ENCODE measurements at places on chromosomes 4 and X. TPM values are rescaled to one million over a fixed set of nuclear protein-coding genes. Genes with fewer than 3 reads are reported as not detected.

TACC3 gene
- total RNA-seq, result 17.2 TPM

SSX3 gene
- not detected for total RNA-seq

RHOXF2B gene
- total RNA-seq, result not detected

SAGE1 gene
- not detected for total RNA-seq

DNA sequence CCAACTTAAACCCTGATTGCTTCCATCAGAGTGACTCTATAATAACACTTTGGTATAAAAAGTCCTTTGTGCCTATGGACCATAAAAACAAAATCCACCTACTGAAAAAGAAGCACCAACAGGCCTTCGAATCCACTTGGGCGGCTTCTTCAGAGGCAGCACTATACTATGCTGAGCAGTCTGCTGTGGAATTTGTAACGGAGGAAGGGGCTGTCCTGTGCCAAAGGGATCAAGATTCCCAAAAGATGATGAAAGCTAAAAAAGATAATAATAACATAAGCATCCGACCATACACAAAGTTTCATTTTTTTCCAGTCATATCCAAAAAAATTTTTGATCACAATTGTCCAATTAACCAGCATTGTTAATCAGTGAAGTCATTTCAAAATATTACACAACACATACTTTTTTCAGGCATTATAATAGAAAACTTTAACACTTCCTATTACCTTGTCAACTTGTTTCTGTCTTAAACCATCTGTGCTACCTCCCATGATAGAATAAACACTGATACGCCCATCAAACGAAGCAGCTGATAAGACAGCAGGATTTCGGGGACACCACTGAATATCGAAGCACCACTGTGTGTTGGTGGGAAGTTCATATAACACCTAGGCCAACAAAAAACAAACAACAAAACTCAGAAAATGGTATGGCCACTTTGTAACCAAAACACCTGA, 24.1 kb downstream of the SEC31A start:
- DNase-seq, result no peak

DNA sequence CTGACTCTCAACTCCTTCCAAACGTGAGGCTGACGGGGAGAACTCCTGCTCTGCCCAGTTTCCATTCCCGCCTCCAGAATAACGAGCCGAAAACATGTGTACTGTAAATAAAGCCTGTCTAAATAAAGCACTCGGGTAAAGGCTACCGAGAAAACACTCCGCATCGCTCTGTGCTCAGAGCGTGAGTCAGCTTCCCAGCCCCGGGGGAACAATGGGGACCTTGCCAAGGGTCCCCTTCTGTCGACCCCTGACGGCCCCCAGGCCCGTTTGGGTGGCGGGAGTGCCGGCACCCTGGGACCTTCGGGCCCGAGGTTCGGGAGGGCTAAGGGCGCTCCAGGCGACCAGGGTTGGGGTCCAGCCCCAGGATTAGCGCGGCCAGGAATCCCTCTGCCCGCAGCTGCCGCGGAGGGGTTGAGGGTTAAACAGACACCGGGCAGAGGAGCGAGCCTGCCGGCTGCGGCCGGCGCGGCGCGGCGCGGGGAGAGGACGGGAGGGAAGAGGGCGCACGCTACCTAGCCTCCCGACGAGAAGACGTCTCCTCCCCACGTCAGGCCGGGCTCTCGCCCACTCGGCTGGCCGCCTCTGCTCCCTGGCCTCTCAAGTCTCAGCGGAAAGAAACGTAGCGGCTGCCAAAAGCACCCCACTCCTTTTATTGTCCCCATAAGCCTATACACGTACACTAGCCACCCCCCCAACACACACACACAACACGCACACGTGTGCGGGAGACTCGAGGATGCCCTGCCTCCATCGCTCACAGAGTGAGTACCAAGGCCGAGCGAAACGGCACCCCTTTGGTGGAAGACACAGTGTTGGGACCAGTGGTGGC, 85.5 kb downstream of the BCOR start:
- DNase-seq, result peak; percentile 56

GRCh38 chrX:19842542-19842941, 44.9 kb downstream of the SH3KBP1 start:
- no peak for DNase-seq

- DNase-seq, result no peak
Observed at GRCh38 chrX:66142351-66142750, 21.7 kb upstream of the HEPH start.

- no peak for DNase-seq
Observed at GRCh38 chrX:104134583-104135261, 22.1 kb downstream of the SLC25A53 start.

- DNase-seq, result peak; percentile 29
Observed at GRCh38 chrX:38494239-38494823, 67.0 kb upstream of the TSPAN7 start.

DNA sequence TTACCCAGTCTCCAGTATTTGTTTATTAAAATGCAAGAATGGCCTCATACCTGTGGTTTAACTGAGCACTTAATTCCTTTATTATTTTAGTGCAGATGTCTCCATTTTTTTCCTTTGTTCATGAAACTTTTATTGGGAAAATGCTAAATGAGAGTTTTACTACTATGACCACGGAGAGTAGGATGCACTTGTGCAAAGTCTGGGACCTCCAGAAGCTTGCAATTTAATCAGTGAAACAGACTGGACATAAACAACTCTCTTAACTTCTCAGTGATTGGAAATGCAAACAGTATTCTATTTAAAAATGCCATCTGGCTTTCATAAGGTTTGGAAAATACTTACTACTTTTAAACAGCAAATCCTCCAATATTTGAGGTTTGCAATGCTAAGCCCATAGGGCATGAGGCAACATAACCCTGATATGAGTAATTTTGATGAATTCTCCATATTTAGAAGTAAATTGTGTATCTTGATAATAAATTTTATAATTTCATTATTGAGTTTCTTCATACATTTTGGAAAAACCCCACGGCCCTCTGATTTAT, 718.7 kb upstream of the MAGEB2 start:
- DNase-seq, result no peak

DNA sequence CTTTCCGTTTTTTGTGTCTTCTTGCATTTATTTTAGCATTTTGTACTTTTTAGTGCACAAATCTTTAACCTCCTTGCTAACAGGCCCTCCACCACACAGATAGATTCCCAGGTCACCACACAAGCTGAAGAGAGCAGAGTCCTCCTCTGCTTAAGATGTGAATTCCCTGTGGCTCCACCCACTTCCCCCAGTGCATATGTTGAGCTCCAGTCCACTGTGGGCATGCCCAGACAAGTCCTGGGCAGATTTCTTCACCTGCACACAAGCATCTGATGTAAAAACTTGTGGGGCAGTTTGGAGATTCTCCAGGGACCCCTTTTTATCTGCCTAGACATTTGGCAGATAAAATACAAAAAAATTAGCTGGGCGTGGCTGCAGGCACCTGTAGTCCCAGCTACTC, 19.8 kb upstream of the PASD1 start:
- DNase-seq, result no peak

DNA sequence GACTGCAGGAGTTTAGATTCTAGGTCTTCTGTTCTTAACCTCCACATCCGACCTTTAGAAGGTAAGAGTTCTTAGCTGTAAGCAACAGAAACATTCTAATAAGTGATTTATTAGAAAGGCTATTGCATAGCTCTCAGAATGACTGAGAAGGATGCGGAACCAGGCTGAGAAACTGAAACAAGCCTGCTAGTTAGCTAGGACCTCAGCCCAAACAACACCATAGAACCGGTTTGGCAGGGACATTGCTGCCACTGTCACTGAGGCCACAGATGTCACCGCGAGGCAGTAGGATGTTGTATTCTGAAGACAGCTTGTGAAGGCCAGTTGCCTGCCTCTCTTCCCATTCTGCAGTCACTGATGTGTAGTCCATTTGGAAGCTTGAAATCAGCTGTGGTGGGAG, 160.0 kb upstream of the ARX start:
- no peak for DNase-seq

GRCh38 chr4:88965053-88965452, 91.9 kb downstream of the FAM13A start:
- DNase-seq, result no peak

Data from tongue (tissue), 3 donors.